ENCODE measurements at places on chromosomes 3 and 15.

- DNase-seq, result no peak
These were observed 152.4 kb upstream of the DPH6 start for GRCh38 chr15:35698331-35698730.

GRCh38 chr3:60932643-60933042 lies 318.6 kb downstream of the FHIT start:
- DNase-seq, result no peak

- no peak for DNase-seq
These were observed 56.3 kb upstream of the PSMD6 start for GRCh38 chr3:64079369-64080150.

- DNase-seq, result no peak
These were observed 158.1 kb downstream of the PTPRG start for GRCh38 chr3:61719278-61719977.

DNA sequence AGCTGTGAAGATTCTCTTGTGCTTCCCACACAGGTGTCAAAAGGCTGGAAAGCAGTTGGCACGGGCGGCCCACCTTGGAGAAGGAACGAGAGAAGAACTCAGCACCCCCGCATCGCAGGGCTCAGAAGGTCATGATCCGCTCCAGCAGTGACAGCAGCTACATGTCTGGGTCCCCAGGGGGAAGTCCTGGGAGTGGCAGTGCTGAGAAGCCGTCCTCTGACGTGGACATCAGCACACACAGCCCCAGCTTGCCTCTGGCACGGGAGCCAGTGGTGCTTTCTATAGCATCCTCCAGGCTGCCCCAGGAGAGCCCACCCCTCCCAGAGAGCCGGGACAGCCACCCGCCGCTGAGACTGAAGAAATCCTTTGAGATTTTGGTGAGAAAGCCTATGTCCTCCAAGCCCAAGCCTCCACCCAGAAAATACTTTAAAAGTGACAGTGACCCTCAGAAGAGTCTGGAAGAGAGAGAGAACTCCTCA lies 31.4 kb downstream of the STARD5 start:
- no peak for DNase-seq

- no peak for DNase-seq
These were observed 639 bp upstream of the ITIH3 start for GRCh38 chr3:52793702-52794611.

- DNase-seq, result no peak
These were observed 254.0 kb upstream of the GPR149 start for GRCh38 chr3:154684021-154684420.

- DNase-seq, result no peak
These were observed 27.9 kb upstream of the STRIT1 start for GRCh38 chr3:155321418-155321817.

DNA sequence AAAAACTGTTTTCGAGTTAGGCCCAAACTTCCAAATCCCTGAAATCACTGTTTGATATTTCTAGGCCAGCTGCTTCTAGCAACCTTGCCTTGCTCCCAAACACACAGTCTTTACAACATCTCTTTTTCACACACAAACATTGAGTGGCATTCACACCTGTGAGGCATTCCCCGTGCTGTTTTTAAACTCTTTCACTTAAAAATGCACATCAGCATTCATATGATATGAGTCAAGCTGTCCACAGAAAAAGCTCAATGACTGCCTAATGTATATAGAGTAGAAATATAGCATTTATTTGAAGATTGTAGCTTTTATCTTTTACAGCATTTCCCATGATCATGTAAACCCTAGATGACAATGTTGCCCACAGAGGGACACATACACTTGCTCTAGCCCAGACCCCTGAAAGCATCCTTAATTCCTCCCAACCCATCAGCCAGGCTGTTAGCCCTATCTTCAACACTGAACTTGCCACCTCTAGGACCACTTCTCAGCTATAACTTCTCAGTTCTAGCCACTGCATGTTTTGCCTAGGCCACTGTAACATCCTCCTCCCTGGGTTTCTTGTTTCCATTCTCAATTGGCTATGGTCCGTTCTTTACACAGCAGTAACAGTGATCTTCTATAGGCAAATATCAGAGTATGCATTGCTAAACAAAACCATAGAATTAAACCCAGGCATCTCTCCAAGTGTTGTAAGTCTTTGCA lies 782.6 kb downstream of the DIPK2A start:
- no peak for DNase-seq

GRCh38 chr3:16455001-16455400 lies 58.5 kb downstream of the RFTN1 start:
- no peak for DNase-seq

DNA sequence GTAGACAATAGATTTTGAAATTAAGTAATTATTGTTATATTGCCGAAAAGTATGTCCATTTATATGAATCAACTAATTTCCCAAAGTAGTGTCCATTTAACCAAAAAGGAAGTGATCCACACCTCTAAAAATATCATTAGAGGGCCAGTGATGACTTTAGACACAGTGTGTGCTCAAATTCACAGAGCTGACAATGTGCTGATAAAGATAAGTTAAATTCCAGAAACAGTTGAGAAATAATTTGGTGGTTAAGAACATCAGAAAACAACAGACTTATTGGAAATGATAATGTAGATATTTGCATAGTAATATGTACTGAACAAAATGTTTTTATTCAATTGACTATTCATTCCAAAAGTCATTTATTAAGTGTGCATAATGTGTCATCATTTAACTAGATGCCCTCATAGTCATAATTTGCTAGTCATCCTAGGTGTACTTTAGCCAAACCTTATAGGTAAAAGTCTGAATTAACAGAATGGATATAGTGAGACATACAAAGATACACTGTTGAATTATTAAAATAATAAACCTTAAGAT lies 230.2 kb upstream of the ADAMTS9 start:
- DNase-seq, result no peak

DNA sequence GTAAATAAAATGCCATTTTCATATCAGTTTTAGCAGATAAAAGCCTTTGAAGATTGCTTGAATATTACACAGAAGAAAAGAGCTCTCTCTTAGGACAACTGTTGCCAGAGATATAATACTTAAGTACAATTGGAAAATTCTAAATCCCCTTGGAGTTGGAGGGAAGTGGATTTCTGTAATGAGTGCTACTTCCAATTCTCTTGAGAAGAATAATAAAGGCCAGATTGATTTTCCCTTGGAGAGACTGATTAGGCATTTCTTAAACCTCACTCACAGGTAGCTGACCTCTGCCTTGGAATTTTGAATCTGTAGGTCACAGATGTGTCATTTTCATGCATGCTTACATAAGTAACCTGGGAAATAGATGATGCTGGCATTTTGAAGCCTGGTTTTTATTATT lies 29.8 kb upstream of the PSMD6 start:
- DNase-seq, result no peak

GRCh38 chr3:195260280-195260905 lies 10.6 kb downstream of the XXYLT1 start:
- no peak for DNase-seq

- no peak for DNase-seq
These were observed 22.1 kb downstream of the ARNT2 start for GRCh38 chr15:80426316-80426715.

DNA sequence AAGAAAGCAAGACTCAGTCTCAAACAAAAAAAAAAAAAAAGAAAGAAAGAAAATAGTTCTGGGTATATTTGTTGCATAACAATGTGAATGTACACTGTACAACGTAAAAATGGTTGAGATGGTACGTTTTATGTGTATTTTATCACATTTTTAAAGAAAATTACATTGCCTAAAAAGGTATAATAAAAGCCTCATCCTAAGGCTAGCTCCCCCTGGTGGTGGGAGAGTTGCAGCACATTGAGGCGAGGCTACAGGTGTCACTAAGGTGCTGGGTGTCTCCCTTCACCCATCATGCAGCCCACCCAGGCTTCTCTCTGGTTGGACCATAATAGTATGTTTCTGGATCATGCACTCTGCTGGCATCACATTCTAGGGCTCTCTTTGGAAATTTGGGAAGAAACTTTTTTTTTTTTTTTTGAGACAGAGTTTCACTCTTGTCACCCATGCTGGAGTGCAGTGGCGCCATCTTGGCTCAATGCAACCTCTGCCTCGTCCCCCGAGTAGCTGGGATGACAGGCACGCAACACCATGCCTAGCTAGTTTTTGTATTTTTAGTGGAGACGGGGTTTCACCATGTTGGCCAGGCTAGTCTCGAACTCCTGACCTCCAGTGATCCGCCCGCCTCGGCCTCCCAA lies 12.4 kb upstream of the RAB11A start:
- DNase-seq, result no peak

GRCh38 chr3:133443649-133444422 lies 44.0 kb downstream of the BFSP2 start:
- no peak for DNase-seq

DNA sequence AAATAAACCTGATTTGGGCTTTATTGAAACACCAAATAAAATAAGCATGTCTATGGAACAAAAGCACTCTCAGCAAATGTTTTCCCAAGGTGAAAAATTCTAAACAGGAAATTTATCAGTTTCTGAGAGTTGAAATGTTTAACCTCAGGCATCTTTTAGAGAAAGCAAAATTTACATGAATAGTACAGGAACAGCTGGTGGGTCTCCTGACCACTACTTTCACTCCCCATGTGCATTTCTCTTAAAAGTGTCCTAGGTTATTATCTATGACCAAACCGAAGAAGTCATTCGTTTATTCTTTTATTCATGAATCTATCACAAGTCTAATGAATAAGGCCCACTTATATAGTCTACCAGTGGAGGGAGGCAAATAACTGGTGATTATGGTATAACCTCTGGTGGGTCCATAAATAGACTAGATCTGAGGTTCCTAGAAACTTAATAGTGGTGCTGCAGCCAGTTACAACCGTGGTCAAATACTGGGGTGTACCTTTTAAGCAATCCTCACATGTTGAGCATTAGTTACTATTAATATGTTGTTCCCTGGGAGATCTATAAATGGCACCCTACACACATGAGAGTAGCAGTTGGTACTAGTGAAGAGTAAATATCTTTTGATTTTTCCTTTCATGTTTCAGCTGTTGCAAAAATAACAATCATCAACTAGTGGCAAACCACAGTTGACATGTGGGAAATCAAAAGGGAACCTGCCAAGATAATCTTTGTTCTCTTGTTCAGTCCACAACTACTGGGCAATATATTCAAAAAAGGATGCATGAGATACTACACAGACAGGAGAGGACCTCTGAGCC lies 169.3 kb upstream of the STAC start:
- no peak for DNase-seq

DNA sequence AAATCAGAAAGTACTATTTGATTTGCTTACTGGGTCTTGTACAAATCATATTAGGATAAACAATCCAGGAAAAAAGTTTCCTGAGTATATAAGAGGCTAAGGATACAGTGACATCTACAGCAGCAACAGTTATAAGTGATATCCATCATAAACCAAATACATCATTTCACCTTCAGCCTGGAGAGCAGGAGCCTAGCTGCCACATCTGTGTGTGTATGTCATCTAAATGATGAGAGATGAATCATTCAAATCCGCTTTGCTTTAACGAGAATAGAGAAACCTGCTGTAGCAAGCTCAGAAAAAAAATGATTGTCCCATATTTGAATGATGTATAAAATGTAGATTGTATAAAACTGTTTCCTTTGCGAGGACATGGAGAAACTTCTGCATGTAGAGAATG lies 841.4 kb downstream of the SI start:
- DNase-seq, result no peak

DNA sequence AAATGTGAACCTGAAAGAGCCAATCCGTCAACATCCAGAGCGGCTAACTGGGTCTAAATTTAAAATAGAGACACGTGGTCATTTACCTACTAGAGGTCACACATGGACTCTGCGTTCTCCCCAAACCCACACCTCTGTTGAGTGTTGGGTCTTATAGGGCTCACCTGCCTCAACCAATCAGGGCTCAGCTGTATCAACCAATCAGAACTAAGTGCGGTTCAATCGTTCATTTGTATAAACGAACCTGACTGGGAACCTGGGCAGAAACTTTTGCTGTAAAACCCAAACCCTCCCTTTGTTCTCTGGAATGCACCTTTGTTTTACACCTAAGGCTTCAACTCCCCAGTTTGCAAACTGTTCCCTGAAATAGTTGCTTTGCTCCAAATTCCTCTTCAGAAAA lies 8.9 kb downstream of the DNAAF4 start:
- no peak for DNase-seq

- DNase-seq, result no peak
These were observed 51.9 kb downstream of the HOMER2 start for GRCh38 chr15:82900511-82901060.

DNA sequence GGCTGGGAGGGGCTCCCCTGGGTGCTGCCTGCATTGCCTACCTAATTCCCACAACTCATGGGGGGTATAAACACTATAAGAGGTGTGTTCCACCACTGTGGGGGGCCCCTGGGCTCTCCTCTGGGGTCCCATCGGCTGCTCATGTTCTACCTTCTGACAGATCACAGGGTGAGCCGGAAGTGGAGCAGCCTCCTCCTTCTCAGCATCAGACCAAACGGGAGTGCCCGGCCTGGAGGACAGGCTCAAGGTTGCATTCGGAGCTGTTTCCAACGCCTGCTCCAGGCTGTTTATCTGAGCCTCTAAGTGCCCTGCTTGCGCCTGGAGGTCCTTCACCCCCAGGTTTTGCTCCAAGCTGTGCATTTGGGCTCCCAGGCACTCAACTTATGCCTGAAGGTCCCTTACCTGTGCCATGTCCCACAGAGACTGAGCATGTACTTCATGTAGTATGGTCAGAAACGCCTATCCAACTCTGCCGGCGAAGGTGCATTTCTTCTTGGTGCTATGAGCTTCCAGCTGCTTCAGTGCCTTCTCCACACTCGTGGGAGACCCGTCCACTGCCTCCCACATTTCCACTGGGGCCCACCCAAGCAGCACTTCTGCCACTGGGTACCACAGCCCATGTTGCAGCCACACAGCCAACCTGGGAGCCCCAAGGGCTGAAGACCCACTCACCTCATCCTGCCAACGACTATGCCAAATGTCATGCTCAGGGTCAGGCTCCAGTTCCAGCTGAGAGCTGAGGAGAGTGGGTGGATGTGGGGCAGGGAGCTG lies 232.1 kb downstream of the IGSF11 start:
- no peak for DNase-seq

- DNase-seq, result no peak
These were observed 88.6 kb upstream of the FAM3D start for GRCh38 chr3:58755150-58755549.

- no peak for DNase-seq
These were observed 348.5 kb upstream of the POU1F1 start for GRCh38 chr3:87624860-87625259.

DNA sequence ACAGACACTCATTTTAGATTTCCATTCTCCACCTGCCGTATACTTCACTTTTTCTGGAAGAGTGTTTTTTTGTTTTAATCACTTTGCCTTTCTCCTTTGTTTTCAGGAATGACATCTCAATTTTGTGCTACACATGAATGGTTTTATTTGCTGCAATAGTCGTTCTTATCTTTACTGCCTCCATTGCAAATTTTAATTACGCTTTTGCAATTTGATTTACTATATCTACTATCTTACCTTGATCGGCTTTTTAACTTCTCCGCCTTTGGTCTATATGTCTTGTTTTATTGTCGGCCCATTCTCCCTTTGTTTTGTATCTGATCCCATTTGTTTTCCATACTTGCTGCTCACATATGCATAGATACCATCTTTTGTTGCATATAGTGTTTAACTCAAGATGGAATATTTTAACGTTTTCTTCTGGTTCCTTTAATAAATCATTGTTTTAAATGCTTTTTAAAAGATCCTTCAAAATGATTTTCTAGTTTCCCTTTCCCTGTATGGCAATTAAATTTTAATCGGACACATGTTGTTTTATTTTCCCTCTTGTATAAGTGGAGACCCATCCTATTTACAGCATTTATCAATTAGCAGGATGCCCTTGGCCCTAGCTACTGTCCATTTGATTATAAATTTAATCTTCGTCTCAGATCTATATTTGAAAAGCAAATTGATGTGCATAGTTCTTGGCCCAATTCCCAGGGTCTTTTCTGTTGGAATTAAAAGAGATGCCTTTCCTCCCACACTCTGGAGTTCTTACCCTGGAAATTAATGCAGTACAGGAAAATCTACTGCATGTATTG lies 97.2 kb upstream of the CNTN4 start:
- DNase-seq, result no peak

All from GM12864 (cell line).